Omental fat pad (tissue), 4 donors: ENCODE measurements at places on chromosomes 7 and 10. TPM values are rescaled to one million over a fixed set of nuclear protein-coding genes. Genes with fewer than 3 reads are reported as not detected.

Gene ZWINT
- total RNA-seq = 3.8 TPM

Gene UPF2
- 16.1 TPM for total RNA-seq

DNA sequence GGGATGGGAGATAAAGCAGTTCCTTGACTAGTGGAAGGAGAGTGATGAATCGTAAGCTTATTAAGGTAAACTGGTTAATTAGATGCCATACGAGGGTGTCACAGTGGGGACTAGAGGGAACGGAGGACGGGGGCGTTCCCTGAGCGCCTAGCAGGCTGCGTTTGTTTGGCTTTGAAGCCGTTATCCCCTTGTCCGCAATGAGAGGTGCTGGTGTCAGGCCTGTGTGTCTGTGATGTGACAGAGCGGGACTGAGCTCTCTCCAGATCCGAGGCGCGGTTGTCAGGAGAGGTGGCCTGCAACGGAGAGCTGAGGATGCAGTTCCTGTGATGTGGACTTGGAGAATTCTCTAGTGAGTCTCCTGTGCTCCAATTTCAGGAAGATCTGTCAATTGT is 60.0 kb upstream of the PRPS1L1 start:
- no peak for DNase-seq

DNA sequence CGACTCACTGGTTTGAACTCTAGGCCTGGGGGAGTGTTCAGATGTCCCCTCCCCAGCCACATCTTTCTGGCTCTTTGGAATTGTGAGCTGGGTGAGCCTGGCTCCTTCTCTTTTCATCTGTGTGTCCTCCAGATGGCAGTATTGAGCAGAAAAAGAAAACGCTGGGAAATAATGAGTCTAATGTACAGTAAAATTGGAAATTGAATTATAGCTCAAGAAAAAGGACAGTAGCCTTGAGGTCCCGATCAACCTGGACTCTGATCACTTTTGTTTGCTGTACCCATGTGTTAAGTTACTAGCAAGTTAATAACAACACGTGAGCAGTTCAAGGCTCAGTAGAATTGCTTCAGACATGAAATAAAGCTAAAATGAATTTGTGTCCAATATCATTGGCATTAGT is 77.9 kb downstream of the SNX10 start:
- no peak for DNase-seq

- DNase-seq = no peak
Measured at GRCh38 chr7:127666602-127667001, 14.6 kb downstream of the SND1 start.

DNA sequence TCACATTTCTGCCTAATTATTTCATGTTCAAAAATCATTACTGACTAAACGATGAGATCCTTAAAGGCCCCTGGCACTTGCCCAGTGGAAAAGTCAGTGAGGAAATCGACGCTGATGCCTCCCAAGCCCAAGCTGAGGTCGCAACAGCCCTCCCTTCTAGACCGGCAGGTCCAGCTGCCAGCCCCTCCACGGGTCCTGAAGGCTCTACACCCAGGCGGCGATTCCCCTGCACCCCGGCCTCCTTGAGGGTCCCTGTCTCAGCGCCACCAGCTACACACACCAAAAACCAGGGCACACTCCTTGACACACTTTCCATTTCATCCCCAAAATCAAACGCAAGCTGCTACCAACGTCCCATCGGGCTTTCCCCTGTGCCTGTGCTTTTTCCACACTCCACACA is 200.1 kb upstream of the RNF32 start:
- no peak for DNase-seq
